NCI-H187 (cell line): ENCODE measurements at places on chromosomes 2 and 18.

DNA sequence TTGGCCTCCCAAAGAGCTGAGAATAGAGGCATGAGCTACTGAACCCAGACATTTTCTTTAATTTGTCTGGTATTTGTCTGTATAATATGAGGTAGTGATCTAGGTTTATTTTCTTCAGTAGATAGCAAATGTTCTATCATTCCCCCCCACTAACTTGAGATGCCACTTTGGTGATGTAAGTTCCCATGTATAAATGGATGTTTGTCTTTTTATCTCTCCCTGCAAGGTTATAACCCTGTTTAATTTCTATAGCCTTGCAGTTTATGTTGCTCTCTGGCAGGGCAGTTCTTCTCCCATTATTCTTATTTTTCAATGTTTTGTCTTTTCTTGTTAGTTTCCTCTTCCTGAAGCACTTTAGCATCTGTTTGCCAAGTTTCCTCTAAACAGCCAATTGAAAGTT lies 39.1 kb upstream of the MAP4K4 start:
- no peak for DNase-seq

- DNase-seq, result no peak
Measured at GRCh38 chr2:150612957-150613710, 125.7 kb upstream of the RND3 start.

DNA sequence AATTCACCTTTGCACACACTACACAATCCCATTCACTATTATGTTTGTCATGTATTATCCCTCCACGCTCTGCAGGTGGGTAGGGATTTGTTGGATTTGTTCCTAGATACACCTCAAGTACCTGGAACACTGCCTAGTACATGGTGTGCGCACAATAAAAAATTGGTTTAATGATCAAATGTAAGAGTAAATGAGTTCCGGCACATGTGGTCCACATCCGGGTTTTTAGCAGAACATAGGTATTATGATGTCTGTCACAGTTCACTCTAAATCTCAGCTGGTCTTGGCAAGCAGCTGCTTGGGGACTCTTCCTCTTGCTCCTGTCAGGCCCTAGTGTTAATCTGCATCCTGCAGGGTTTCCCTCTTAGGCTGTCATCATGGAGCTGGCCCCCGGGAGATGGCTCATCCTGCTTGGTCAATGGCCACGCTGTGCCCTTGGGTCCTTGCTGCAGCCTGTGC lies 21.8 kb upstream of the IL1R1 start:
- no peak for DNase-seq

GRCh38 chr2:46814160-46814961 lies 101.2 kb downstream of the MCFD2 start:
- no peak for DNase-seq

- no peak for DNase-seq
Measured at GRCh38 chr2:164495491-164496223, 125.6 kb downstream of the GRB14 start.

DNA sequence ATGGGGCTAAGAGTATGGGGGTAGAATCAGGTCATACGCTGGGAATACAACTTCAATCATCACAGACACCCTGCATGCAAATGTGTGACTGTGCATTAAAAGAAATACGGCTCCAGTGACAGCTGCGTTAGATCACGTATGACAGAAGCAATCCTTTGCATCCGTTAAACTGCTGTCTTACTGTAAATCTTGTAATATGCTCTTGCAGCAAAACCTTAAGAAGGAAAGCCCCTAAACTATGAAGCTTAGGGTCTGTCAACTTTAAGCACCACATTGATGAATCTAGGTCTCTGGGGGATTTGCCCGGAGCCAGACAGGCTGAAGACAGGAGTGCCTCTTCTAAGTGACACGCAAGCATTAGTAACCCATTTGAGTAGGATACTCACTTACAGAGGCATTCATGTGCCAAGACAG lies 84.7 kb upstream of the EML6 start:
- DNase-seq, result peak; percentile 34

DNA sequence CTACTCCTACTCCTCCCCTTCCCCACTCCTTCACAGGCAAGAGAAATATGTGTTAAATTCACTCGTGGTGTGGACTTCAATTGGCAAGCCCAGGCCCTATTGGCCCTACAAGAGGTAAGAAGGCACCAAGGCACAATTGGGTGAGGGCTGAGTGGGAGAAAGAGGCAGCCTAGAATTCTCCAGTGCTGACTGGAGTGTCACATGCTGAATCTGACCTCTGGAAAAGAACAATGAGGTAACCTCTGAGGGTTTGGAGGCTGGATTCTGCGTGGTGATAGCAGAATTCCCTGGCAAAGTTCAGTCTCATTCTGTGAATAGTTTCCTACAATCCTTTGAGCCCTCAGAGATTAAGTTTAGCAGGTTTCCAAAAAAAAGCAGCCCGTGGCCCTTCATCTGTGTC lies 6.9 kb downstream of the CENPA start:
- no peak for DNase-seq

DNA sequence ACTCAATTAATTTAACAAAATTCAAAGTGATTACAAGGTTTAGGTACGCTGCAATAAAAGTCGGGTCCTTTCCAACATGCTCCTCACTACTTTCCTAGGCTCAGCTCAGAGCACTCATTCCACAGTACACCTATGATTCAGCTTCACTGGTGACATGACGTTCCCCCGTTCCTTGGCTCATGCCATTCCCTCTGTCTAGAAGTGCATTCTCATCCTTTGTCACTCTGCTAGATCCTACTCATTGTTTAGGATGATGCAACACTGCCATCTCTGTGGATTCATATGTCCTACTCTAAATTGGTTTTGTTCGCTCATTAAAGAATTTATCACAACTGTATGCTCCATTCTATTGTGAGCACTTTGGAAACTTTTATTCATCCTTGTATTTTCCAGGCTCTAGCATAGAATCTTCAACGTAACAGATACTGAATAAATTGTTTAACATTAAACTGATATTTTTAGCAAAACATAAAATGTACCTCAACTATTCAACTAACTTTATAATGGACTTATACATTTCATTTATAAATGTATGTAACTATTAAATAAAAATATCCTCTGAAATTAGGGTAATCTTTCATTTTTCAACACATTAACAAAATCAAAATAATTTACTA lies 78.6 kb downstream of the FAM228A start:
- no peak for DNase-seq

DNA sequence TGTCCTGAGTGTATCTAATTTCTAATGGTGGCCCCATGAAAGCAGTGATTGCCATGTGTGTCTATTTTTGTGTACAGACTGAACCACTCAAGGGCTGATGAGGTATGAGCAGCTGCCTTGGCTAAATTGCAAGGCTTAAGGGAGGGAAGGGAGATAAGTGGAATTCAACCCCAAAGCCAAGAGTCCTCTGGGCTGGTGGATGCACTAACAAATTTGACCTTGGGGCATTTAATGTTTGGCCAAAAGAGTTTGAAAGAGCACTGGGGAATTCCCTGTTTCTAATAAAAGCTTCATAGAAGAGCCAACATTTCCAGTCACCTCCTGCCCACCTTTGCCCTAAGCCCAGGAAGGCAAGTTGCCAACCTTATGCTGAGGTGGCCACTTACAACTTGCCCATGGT lies 172.1 kb downstream of the SETBP1 start:
- peak; percentile 21 for DNase-seq
